ENCODE measurements at places on chromosomes 1 and 21. TPM values are rescaled to one million over a fixed set of nuclear protein-coding genes. Genes with fewer than 3 reads are reported as not detected.

GRCh38 chr1:9687874-9688582 lies 36.5 kb downstream of the PIK3CD start:
- DNase-seq, result no peak

DNA sequence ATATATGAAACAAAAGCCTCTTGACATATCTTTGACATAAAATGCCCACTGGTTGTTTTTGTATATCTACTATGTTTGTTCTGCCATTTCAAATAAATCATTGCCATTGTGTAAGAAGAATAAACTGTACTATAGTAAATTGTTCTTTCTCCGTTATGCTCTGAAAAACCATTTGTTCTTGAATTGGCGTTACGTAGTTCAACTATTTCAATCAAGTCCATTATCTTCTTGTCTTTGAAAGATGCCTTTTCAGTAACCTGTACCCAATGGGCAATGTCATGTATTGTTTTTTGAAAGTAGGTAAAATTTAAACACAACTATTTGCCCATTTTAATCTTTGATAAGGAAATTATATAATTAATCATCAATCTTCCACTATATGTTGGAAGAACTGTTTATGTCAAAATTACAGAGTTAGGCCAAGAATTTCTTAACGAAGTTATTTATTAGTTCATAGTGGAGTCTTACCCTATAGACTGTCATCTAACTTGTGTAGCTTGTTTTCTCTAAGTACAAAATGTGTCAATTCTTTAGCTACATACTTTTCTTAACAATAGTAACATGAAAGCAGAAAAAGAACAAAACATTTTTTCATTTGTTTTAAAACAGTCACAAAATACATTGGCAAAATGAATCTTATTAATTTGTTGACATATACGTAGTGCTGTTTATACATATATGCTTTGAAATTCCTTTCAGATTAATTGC lies 294.8 kb downstream of the PTPRC start:
- DNase-seq, result no peak

ATP5PB gene
- polyA plus RNA-seq, result 297 TPM

DNA sequence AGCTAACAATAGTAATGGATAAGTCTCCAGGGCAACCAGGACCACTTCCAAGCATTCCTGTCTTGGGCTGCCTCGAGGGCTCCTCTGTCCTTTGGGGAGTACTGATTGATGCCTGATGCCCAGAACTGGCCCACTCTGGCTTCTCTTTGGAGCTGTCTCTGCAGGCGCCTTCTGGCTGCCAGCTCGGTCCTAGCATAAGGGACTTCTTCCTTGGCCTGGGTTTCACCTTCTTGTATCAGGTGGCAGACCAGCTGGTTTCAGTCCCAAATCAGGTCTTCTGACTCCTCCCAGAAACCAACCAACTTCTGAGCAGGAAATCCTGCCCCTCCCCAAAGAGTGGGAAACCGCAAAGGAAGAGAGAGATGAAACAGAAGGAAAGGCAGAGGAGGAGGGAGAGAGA lies 10.6 kb downstream of the G0S2 start:
- no peak for DNase-seq

DNA sequence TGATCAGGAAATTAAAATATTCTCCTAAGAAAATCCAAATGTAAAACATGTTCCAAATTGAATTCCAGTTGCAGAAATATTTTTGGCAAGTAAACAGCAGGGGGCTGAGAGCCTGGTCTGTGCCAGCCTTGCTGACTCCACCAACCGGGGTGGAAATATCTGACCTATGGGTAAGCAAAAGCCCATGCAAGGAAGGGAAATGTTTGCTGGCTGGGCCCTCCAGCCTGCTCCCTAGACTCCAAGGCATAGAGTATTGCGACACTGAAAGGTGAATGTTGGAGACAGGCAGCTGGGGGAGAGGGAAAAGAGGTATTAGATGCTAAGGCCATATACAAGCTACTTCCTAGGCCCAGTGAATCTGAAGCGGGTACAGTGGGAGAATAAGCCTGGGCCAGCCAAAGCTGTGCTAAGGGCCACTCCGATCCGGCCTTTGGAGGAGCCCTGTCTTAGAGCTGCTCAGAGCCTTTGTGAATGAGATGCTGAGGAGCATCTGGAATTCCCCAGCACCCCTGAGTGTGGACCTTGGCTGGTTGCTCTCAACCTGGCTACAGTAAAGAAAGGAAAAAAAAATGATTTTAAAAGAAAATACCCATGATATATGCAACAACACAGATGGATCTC lies 24.9 kb upstream of the ATP1B1 start:
- no peak for DNase-seq

GRCh38 chr1:211194826-211195225 lies 60.9 kb upstream of the KCNH1 start:
- DNase-seq, result no peak

FUBP1 gene
- polyA plus RNA-seq, result 97.5 TPM

TCHH gene
- polyA plus RNA-seq, result not detected

DNA sequence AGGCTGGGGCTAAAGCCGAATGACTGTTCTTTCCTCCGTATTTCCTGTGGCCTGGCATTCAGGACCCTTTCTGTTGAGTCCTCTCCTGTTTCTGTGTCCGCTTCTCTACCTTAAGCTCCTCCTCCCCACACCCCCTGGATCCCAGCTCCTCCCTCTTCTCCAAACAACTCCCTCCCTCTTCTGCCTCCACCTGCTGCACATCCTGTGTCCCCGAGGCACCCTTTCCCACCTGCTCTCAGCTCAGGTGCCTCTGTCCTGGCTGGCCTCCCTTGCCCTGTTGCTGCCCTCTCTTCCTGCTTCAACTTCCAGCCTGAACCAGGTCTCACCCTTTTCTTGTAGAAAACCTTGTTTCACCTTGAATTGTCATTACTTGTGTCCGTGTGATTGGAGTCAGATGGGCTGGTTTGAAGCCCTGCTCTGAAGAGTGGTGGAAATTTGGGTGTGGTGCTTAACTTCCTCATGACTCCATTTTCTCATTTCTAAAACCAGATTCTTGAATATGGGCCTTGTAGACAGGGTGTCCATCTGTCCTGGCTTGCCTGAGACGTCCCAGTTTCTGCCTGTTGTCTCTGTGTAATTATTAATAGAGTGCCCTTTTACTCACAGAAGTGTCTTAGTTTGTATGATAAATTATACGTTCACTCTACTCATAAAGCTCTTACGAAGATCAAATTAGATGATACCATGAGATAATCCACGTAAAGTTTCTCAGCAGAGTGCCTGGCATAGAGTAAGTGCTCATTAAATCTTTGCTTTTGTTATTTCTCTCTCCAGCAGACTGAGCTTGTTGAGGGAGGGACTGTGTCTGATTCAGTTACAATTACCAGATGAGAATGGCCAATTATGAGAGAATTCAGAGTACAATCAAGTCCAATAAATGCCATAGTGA lies 58.9 kb upstream of the TRABD2B start:
- no peak for DNase-seq

BSND gene
- polyA plus RNA-seq, result not detected

CGN gene
- polyA plus RNA-seq, result 0.81 TPM

TNFRSF14 gene
- 70.7 TPM for polyA plus RNA-seq

Data from HepG2 (cell line).